ENCODE measurements at places on chromosomes 4 and X.

DNA sequence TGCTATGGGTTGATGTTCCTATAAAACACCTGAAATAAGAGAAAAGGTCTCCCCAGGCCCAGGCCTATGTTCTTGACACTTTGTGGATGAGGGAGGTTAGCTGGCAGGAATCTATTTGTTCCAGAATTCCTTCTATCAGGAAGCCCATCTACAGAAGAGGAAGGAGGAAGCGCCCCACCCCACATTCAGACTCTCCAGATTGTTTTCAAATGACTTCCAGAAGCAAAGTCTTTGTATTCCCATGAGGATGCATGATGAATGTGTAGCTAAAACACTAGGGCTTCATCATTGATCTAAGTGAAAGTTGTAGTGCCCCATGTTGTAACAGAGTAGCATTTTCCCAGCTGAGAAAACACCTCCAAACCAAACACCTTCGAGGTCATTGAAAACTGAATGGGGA is 16.4 kb downstream of the OTC start:
- no peak for DNase-seq

DNA sequence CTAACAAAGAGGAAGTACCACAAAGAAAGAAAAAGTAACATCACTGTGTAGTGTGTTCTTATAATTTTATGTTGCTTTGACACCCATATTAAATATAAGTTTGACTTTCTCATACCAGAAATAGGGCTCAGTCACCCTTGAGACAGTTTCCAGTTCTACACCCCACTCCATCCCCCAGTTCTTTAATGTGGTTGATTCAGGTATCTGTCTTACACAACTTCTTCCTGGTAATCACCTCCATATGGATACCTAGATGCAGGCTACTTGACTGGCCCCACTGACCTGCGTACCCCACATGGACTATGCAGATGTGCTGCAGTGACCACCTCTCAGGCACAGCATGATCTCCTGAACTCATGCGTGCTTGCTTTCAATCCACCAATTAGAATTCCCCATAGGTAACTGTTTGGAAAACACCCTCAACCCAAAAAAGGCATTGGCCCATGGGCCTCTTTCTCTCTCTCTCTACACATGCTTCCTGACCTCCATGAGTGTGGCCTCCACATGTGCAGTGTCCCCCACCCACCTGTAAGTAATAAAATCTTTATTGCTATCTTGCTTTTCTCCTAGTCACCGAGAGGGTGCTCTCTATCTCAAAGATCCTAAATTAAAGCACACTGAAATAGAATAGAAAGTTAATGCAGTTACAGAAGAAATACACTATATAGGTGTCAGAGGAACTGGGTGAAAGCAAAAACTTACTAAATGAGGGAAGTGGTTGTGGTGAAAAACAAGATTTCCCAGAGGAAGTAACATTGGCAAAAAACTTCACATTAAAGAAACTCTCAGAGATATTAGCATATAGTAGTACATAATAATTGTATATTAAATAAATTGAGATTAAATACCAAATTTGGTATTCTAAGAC is 98.4 kb downstream of the ZAR1 start:
- DNase-seq = no peak

GRCh38 chr4:48570646-48571220 is 80.7 kb downstream of the ZAR1 start:
- DNase-seq = no peak

GRCh38 chr4:178693816-178694215 is 1251.6 kb upstream of the AGA start:
- no peak for DNase-seq

- DNase-seq = no peak
These were observed 1144.1 kb upstream of the IGFBP7 start for GRCh38 chr4:58254291-58254690.

DNA sequence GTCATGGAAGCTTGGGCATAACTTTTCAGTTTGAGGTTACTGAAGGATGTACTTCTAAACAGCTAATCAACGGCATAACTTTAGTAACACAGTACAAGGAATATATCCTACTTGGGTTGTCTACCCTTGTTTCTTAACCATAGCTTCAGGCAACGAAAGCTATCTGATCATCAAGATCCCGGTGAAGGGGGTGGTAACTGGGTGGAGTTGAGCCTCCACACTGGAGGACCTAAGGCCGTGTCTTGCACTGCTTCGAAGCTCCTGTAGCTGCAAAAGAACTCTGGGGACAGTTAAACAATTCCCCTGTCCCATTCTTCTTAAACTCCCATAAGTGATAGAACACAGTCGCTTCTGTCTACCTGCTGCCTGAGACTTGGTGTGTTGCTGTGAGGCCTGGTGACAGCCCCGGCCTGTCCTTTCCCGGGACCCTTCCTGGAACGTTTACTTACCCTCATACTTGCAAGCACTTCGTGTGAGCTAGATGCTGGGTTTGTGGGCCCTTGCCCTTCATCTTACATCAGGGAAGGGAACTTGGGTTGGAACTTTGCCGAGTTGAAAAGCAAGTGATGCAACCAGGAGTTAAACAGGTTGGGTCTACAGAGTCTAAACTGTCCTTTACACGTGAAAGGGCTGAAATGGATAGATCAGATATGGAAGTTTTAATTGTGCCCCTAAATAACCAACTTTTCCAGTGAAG is 5.8 kb upstream of the WDR1 start:
- DNase-seq = no peak

DNA sequence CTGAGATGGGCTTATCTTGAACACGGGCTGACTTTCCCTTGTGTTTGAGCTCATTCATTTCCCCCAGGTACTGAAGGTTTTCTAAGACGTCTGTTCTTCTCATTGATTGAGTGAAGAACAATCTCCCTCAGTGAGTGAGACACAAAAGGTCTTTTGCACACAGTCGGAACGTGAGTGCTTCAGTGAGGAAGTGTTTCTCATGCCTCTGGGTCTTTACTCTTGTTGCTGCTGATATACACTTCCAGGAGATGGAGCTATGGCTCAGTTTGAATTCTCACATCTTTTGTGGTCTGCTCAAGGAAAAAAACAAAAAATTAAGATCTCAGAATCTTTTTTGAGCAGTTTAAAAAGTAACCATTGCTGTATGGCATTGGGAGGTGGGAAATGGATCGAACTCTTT is 981.9 kb upstream of the TENM3 start:
- DNase-seq = no peak

DNA sequence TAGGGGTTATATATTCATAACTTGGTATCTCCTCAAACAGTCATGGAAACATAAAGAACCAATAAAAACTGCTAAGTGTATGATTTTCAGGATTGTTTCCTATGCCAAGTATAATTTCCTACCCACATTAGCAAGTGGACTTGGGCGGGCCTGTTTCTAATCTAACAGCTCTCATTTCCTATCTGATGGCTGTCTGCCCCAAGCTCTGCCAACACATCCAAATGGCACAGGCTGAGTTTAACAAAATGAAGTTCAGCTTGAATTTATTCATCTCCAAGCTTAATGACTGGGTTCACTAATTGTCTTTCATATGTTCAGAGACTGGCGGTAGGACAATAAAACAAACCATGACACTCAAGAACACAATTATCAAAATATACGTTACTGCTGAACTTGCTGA is 55.5 kb upstream of the S100G start:
- DNase-seq = no peak

DNA sequence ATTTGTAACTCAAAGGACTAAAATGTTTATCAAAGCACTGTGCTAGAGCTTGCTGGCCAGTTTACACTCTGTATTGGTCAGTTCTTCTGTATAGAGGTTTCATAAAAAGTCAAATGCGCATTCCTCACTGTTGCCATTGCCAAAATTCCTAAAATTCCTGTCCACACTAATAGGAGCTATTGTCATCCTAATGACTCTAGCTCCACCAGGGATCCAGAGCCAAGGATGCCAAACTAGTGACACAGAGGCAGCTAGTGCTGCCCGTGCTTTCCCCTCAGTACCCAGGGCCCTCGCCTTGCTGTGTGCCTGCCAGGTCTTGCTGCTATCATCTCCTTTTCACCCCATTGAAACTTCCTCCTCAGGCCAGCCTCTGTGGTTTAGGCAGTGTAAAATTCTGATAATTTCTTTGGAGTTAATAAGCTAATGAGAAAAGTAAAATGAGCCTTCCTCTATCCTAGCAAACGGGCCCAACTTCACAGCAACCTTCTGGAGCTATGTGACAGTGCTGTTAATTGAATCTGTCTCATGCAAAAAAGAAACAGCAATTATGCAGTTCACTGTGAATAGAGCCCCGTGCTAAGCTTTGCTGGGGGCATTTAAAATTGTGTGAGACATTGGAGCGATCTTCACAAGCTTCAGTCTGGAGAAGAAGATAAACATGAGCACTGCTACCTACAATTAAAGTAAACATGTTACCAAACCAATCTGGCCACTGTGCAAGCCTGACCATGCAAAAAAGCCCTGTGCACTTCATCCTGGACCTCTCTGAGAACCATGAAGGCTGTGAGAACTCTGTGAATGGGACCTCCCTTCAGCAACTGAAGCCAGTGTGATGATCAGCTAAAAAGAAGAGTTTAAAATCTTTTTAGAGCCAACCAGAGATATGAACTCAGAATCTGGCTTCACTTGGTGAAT is 43.1 kb upstream of the FGF2 start:
- DNase-seq = no peak

DNA sequence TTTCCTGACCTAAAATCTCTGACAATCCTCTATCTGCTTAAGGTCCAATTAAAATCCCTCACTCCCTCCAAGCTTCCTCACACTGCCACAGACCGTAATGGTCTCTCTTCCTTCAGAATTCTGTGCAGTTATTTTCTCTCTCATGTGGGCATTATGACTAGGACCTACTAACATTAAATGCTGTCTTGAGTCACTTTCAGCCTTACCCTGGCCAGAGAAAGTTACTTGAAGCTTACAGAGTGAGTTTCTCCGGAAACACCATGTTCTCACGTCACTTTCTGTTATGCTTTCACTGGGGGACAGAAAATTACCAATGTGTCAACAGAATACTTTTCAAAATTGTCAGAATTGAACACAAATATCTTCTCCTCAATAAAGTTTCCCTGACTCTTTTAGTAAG is 271.8 kb downstream of the INPP4B start:
- no peak for DNase-seq

- no peak for DNase-seq
These were observed 160.3 kb upstream of the ANK2 start for GRCh38 chr4:112889199-112889598.

DNA sequence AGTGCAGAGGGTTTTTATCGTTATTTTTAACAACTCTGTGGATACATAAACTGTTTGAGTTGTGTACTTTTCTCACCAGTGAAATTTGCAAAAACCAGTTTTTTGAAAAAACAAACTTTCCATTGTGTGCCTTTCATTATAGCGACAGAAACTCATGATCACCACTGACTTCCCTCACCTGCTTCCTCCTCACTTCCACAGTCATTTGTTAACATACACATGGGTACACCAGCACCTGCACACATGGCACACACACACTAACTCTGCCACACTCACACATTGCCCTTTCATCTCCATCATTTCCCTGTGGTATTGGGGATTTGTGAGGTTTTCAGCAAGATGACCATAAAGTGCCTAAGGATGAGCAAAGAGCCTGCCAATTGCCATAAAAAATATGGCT is 20.6 kb downstream of the CLDN22 start:
- DNase-seq = no peak

- no peak for DNase-seq
These were observed 36.7 kb upstream of the STS start for GRCh38 chrX:7110821-7111276.

GRCh38 chrX:22116605-22117546 is 84.8 kb downstream of the PHEX start:
- DNase-seq = no peak

- no peak for DNase-seq
These were observed 160.3 kb downstream of the SHOX start for GRCh38 chrX:790783-791360.

GRCh38 chrX:136752796-136753195 is 27.9 kb downstream of the ARHGEF6 start:
- DNase-seq = no peak

GRCh38 chr4:47741200-47741599 is 96.7 kb downstream of the CORIN start:
- no peak for DNase-seq

All from D721Med (cell line).